ENCODE measurements at places on chromosomes 5 and 9.

DNA sequence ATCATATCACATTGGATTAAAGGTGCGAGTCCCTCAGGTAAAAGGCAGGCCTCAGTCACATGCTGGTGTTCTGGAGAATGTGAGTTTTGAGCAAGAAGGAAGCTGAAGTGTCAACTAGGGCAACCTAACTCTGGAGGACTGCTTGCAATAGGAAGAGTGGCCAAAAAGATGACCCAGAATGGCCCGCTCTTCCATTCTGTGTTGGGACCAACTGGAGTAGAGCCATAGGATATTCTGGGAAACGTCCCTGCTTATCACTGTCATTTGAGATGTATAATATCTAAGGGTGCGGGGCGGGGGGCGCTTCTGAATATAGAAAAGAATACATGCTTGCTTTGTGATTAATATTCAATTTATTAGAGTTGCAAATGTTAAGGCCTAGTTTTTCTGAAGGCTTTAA is 7.1 kb upstream of the TRIM7 start:
- DNase-seq: no peak

- DNase-seq: no peak
These were observed 663.8 kb upstream of the KLF4 start for GRCh38 chr9:108153416-108153815.

- DNase-seq: no peak
These were observed 937 bp downstream of the TMOD1 start for GRCh38 chr9:97502222-97502983.

DNA sequence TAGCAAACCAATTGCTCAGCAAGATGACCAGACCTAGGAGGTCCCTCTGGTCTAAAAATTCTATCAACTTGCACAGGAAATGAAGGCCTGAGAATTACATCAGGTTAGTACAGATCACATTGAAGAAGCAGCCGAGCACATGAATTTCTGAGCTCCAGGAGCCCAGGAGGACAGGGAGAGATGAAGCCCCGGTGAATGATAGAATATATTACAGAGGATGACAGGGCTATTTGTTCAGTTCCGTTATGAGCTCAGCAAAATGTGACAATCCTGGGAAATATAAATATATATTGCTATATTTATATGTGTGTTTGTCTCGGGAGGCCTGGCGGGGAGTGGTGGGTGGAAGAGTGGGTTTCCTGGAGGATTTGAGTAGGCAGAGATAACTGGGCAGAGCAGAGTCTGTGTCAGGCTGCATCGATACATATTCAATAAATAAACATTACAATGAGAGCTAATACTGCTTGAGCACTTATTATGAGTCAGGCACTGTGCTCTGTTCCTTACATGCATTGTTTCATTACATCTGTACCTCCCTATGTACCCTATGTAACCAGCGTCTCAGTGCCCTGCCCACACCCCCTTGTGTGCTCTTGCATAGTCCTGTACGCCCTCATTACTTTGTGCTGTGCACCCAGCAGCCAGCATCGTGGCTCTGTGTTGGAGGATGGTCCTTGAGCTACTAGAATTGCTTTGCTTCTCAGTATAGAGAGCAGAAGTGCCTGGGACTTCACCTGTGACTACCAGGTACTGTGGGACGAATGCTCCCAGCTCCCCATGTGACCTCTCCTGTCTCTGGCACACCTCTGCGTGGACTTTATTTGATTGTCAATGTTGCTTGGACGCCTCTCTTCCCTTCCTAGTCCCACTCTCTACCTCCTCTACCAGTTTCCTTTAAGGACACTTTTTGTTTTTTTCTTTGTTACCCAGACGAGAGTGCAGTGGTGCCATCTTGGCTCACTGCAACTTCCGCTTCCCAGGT is 58.1 kb upstream of the KLF9 start:
- no peak for DNase-seq

GRCh38 chr5:154571325-154572035 is 93.5 kb upstream of the HAND1 start:
- DNase-seq: no peak

- no peak for DNase-seq
These were observed 5.2 kb downstream of the PCSK1 start for GRCh38 chr5:96427824-96428223.

DNA sequence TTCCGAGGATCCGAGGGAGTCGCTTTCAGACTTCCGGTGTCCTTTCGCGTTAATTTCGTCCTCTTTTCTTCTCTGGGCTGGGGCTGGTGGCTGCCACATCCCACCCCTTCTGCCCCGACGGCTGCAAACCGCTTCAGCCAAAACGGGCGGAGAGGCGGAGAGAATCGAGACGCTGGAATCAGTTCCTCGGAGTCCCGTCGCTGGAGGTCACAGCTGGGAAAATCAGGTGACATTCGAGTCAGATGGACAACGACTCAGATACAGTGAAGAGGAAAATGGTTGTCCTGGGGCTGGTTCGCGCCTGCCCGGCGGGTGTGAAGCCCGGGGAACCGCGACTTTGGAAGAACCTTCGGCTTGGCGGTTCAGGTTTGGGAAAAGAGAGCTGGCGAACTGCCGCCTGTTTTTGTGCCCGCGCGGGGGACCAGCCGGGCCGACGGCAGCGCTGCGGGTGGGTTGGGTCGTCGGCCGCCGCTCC is 8.9 kb upstream of the NKX2-5 start:
- no peak for DNase-seq

- no peak for DNase-seq
These were observed 88.1 kb downstream of the PAX5 start for GRCh38 chr9:36945999-36946398.

GRCh38 chr5:35765921-35766320 is 90.8 kb upstream of the IL7R start:
- no peak for DNase-seq

- no peak for DNase-seq
These were observed 47.2 kb upstream of the FBXL7 start for GRCh38 chr5:15452781-15453180.

GRCh38 chr9:78777747-78778146 is 480.8 kb downstream of the PSAT1 start:
- no peak for DNase-seq

GRCh38 chr5:159405611-159406031 is 75.3 kb upstream of the IL12B start:
- DNase-seq: no peak

DNA sequence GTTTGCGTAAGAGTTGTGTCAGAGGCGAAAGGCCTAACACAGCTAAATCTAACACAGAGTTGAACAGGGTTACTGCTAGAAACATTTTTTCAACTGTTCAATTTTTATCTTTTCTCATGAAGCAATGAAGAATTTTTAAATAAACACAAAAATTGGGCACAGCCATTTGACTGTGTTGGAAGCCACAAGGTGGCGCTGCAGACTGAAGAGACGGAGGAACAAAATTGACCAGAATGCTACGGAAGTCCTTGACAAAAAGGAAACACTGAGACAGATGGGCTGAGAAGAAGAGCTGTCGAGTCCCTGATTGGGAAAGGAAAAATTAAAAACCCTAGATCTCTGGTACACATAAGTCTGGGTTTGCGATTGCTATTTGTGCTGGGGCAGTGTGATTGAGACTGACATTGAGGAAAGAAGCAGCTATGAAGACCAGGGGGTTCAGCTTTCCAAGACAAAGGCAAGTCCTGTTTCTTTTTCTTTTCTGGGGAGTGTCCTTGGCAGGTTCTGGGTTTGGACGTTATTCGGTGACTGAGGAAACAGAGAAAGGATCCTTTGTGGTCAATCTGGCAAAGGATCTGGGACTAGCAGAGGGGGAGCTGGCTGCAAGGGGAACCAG is at the start of gene PCDHB9:
PCDHB9 (plus strand) TSS at position 265 of the 616 bp plus-strand sequence; CDS start at position 423, 158 bp downstream.
- DNase-seq: peak; percentile 69

- DNase-seq: no peak
These were observed 7.9 kb upstream of the HAND1 start for GRCh38 chr5:154485850-154486426.

DNA sequence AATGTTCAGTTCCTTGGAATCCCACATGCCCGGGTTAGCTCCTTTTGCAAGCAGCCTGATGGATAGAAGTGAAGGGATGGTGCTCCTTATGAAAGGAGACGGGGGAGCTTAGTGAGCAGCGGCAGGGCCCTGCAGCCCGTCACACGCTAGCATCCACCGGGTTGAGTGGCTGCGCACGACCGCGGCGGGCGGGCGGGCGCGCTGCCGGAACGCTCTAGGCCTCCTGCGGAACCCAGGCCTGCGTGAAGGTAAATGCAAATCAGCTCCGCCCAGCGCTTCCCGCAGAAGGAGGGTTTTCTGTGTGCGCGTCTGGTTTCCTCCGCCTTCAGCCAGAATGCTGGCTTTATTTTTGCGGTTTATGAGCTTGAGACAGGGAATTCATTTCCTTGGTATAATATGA is 19.8 kb downstream of the IL12B start:
- DNase-seq: peak; percentile 36

DNA sequence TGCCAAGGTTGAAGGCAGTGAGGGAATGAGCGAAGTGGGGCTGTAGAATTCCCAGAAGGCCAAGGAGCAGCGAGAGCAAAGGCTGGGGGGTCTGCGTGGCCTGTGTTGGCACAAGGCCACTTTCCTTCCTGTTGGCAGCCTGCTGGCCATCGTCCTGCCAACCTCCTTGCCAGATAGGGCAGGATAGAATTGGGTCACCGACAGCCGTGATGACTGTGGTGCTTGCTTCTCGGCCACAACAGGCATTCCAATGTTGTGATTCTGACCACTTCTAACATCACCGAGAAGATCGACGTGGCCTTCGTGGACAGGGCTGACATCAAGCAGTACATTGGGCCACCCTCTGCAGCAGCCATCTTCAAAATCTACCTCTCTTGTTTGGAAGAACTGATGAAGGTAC is 18.9 kb downstream of the TRIP13 start:
- DNase-seq: no peak

- DNase-seq: no peak
These were observed at the start of gene BICD2 for GRCh38 chr9:92764381-92764987. Gene BICD2 (minus strand): TSS chr9:92764833. CDS start chr9:92764744, 89 bp downstream.

DNA sequence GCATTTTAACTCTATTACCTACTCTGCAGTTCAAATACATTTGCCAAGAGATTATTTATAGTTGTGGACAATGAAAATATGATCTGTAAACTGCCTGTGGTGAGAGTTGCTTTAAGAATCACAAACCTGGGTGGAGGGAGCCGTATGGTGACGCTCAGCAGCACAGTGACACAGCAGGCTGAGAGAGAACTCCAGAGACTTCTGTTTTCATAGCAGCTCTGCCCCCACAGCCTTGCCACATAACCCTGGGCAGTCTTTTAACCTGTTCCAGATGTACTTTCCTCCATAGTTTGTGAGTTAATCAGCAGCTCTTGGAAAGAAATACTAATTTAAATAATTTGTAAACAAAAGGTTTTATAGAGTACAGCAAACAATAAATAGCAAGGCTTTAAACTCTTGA is 450.5 kb downstream of the ELAVL2 start:
- DNase-seq: no peak

- DNase-seq: no peak
These were observed 19.8 kb upstream of the EXOC3 start for GRCh38 chr5:423233-423565.

DNA sequence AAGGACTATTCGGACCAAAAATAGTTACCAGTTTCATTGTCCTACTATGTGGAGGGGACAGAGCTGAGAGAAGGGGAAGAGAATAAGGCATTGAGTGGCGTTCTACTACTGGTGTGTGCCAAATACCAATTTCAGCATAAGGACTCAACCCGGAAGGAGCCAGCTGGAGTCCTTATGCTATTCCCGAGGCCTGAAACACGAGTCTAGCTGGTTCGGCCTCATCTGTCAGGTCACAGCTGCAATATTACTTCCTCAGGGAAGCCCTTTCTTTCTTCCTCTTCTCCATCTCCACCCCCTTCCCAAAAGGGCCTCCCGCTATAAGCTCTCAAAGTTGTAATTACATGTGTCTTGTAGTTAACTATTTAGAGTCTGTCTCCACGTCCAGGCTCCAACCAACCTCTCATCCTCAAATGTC is 20.5 kb upstream of the FER start:
- no peak for DNase-seq

DNA sequence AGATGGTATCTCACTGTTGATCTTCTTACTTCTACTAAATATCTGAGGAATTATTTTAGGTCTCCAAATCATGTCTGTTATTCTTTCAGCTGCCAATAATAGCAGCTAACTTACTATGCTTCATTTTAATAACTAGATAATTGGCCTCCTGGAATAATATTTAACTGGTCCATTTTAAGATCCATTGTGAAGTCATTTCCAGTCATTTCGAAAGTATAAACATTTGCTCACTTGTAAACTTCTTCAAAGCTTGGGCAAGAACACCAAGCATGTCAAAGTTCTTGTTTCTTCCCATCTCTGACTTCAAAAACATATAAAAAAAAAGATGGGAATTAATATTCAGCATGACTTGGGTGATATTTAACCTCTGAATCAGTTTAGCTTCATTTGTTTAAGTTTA is 61.4 kb upstream of the MRPS30 start:
- DNase-seq: no peak

DNA sequence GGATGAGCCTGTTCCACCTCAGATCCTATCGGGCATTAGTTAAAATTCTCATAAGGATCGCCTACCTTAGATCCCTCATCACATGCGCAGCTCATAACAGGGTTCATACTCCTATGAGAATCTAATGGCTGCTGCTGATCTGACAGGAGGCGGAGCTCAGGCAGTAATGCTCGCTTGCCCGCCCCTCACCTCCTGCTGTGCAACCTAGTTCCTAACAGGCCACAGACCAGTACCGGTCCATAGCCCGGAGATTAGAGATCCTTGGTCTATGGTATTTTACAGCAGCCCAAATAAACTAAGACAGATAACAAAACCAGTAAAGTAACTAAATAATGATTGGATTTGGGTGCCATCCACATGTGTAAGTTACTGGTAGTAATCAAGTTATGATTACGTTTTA is 17.5 kb downstream of the GOLPH3 start:
- DNase-seq: no peak

DNA sequence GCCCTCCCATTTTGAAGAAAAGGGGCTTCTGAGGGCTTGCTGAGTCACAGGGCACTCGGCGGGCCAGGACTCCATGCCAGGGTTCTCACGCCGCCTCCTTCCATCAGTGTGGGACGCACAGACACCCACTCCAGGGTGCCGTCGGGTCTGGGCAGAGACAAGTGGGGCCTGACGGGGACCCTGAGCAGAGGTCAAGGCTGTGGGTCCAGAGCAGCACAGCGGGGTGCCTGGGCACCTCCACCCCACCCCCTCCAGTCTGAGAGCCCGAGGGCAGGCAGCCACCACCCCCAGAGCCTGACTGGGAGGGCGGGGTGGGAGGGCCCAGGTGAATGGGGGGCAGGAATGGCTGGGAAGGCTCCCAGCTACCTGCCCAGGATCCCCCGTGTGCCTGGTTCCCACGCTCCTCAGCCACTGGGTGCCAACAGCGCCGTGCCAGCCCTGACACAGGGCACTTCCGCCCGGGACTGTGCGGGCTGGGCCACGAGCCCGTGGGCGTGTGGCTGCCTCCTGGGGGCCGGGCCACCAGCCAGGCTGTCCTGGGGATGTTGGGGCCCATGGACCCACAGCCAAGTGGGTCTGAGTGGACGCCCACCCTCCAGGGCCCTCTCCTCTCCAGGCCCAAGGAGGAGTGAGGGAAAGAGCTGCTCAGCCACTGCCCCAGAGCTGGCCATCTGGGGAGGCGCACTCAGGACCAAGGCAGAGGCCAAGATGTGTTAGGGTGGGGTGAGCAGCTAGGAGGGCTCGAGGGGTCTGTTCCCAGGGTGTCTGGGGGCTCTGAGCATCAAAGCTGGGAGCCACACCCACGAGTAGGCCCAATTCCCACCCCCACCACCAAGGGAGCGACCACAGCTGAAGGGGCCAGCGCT is 10.1 kb upstream of the NRARP start:
- no peak for DNase-seq

Data from NCI-H146 (cell line).